Right renal cortex interstitium (tissue), 3 donors: ENCODE measurements at places on chromosomes 3 and 15.

DNA sequence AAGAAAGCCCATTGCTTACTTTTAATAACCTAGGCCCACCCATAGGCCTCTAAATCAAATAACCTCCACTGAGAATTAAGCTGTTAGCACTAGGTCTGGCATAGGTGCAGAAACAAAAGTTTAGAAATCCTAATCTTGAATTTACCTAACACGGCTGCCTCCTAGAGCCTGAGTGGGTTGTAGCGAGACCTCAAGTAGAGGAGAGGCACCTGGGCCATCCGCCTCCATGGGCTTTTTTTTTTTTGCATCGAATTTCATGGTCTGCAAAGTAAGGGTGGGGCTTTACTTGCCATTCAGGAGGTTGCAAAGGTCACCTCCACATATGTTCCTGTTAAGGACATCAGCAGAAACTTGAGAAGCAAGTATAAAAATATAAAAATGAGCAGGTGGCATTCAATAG is 6.6 kb upstream of the TPM1 start:
- DNase-seq, result no peak

GRCh38 chr15:81758818-81759284 is 287.0 kb downstream of the MEX3B start:
- DNase-seq, result peak; percentile 63

- no peak for DNase-seq
Measured at GRCh38 chr3:45211466-45212094, 14.5 kb downstream of the TMEM158 start.

DNA sequence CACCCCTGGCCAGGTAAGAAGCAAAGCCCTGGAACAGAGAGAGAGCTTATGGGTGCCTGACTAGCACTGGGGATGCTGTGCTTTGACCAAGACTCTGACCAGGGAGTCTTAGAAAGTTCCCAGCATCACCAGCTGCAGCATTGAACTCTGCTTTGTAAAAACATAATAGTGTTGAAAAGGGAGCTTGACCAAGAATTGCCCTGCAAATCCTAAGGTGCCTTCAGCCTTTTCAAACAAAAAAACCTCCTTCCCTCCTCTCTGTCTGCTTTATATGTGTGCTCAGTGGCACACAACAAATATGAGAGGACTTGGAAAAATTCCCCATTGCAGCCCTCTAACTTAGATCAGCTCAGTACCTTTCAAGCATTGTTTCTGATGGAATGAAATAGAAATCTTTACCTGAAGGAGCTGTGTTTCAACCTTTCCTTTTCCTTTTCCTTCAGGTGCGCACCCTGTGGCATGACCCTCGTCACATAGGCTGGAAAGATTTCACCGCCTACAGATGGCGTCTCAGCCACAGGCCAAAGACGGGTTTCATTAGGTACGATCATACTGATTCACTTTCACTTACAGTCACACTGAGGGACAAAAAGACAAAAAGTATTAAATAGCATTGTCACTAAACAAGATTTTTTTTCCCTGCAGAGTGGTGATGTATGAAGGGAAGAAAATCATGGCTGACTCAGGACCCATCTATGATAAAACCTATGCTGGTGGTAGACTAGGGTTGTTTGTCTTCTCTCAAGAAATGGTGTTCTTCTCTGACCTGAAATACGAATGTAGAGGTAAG is 13.0 kb downstream of the THBS1 start:
- no peak for DNase-seq

DNA sequence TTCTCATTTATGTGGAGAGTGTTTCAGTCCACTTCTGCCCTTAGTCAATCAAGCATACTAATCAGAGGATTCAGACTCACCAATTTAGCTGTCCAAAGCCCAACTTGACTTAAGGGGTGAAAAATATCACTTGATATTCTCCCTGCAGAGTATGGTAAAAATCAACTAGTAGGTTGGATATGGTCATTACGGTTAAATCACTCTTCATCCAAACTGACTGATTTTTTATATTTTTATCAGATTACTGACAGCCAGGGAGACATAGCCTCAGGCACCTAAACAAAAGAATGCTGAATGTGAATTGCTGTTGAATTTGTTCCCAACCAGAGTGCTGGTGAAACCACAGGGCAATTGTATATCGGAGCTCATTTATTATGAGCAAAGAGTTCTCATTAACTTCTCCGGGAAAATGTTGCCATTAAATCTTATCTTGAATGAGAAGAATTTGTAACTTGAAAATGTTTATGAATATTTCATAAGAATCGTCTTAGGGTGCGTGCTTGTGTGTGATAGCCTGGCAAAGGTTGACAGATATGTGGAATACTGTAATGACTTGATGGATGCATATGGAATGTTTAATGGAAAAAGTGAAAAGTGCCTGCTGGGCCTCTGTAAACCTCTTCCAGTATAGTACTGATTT is 411.2 kb downstream of the NAALADL2 start:
- DNase-seq, result no peak

DNA sequence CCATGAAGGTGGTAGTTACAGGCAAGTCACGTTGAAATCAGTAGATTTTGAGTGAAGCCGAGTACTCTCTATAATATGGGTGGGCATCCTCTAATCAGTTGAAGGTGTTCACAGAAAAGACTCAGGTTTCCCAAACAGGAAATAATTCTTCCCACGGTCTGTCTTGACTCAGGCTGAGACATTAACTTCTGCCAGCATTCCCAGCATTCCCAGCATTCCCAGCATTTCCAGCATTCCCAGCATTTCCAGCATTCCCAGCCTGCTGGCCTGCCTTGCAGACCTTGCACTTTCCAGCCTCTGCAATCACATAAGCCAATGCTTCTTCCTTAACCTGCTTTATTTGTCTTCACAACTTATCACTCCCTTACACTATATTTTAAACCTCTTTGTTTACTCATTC is 542.3 kb upstream of the ROBO2 start:
- no peak for DNase-seq

DNA sequence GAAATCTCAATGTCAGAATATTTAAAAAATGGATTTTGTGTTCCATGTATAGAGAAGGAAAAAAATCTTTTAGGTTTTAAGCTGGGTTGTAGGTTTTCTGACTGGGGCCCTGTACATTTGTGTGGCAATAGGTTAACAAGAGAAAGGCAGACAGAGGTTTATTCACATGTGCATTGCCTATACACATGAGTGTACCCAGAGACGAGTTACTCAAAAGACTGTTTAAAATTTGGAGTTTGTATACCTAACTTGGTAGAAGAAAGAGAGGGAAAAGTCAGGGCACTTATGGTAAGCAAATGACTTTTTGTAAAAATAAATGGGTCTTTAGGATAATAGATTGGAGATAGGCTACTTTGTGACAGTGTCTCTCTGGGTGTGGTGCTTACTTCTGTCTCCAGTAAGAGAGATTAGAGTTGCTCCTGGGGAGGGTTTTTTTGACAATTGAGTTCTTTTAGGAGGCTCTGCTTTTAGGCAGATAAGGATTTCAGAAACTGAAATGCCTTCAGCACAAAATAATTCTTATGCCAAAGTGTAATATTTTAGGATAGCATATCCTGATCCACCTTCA is 225.2 kb downstream of the TCF12 start:
- DNase-seq, result no peak

DNA sequence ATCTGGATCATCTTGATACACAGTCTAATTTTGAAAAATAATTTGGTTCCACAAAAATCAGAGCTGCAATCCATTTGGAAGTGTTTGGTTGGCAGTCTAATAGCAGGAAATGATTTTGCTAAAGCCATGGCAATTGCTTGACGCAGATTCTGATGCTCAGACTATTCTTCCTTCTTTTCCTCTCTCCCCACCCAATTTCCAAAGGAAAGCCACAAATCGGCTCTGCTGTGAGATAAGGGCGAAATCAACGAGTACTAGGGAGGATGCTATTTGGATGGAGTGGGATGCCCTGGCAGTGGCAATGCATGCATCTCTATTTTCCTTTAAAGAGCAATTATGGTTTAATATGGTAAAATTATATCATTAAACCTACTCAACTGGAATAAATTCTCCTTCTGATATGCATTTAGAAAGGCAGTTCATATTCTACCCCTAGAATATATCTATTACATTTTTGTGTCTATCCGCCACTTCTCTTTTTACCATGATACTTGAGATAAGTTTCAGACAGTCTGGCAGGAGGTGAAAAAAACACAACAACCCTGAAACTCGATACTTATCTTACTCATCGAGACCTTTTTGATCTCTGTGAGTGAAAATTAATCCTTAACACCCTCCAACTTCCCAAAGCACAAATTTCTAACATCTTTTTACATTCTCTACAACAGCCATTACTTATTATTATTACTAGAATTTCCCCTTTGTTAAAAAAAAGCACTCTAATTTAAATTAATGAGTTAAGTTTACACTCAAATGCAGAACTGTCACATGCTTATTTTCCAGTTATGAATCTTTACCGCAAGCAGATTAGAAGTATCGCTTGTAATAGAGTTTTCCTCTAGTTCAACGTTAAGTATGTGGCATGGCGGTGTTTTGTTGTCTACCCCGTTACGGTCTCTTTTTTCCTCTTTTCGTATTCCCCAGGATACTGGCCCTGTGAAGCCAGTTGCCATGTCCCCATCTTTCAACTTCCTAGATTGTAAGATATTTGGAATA is 433.3 kb downstream of the FOXP1 start:
- no peak for DNase-seq

DNA sequence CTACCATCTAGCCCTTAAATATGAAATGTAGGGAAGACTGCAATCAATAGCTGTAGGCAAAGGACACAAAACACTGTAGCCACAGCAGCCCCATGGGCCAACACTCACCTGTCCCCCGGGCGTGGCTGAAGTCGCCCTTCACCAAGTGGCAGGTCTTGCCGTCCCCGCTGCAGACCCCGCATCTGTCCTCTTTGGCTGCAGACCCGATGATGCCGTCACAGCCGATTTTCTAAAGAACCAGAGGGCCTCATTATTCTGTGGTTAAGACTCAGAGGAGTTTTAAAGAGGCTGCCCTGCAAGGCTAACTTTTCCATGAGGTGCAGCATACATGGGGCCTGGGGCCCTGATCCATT is 245.6 kb downstream of the ADAMTS17 start:
- DNase-seq, result no peak

DNA sequence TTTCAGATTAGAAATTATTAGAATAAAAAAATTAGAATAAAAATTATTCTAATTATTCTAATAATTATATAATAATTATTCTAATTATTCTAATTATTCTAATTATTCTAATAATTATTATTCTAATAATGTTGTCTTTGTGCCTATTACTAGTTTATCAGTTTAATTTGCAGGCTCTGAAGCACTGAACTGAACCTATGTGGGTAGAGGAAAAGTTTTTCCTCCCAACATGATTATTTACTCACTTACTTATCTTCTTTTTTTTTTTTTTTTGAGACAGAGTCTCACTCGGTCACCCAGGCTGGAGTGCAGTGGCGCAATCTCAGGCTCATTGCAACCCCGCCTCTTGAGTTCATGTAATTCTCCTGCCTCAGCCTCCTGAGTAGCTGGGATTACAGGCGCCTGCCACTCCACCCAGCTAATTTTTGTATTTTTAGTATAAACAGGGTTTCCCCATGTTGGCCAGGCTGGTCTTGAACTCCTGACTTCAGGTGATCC is 39.7 kb upstream of the C15orf39 start:
- DNase-seq, result no peak

- DNase-seq, result no peak
Measured at GRCh38 chr3:196914866-196915265, 27.5 kb downstream of the NCBP2 start.

DNA sequence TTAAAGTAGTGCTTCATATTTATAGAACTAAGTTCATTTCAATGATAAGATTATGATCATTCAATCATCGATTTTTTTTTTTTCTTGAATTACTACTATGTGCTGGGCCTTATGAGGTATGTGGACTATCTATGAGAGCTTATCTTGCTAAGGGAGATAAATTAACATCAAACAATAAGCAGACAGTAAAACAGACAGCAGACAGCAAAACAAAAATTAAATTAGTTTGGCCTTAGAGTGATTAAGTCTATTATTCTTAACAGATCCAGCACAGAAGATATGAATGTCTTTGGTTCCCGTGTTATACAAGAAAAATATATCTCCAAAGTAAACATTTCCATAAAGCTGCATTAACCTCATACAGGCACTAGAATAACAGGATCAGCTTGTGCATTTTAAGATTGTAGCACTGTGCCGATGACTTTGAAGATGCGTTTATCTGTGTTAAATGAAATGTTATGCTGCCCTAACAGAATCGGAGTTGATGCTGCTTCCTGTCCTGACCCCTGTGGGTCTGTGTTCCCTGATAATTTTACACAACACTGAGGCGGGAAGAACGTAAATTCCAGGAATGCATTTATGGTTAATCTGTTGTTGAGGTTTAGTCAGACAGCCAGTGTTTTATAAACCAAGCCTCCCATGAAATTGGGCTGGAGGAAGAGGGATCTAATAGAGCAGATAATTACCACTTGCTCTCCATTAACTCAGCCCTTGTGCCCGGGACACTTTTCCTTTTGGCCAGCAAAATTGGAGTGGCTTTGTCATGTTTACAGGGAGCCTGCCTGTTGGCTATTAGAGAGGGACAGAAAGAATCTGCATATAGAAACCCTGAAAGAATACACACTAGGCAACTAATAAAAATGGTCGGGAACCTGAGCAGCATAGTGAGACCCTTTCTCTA is 80.8 kb downstream of the GHSR start:
- no peak for DNase-seq

DNA sequence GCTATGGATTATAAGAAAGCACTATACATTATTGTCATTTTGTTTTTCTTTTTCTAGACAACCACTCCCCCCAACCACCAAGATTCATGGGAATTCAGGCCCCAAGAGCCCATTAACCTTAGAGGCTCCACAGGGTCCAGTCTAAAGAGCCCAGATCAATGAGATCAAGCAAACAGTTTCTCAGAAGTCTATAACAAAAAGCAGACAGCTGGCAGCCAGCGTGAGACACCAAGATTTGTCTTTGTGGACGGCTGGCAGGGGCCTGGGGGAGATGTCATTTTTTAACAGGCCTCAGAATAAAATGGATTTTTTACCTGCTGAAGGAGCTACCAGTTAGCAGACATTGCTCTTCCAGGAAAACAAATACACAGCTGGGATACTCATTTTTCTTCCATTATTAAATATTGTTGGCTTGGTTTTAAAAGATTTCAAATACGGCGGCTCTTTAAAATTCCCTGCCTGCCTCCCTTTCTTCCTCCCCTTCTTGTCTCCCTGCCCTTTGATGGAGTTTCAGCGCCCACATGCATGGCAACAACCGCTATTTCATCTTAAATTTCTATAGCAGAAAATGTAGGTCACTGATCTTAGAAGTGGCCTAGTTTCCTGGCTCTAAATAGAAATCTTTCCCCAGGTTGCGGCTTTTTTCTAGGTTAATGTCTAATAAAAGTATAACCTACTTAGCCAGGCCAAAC is 130.6 kb downstream of the FAM174B start:
- DNase-seq, result no peak

DNA sequence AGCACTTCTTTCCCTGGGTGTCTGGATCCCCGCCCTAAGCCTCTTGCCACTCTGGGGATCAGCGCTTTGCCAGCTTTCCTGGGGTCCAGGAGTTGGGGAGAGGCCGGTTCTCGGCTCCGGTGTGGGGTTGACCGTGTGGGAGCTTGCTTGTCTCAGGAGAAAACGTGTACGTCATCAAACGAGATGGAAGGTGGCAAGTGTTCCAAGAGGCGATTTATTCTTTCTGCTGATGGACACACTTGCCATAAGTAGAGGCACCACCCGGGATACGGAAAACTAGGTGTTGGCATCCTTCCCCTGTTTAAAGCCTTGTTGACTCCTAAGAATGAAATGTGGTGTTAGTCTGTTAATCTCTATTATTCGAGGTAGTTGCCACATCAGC is 295 bp downstream of the ZWILCH start:
- peak; percentile 36 for DNase-seq
